ENCODE measurements at places on chromosomes 7 and 10.

- DNase-seq, result no peak
Observed at GRCh38 chr10:124603376-124604213, 140.6 kb downstream of the FAM53B start.

GRCh38 chr7:78953726-78954363, 499.6 kb downstream of the MAGI2 start:
- no peak for DNase-seq

DNA sequence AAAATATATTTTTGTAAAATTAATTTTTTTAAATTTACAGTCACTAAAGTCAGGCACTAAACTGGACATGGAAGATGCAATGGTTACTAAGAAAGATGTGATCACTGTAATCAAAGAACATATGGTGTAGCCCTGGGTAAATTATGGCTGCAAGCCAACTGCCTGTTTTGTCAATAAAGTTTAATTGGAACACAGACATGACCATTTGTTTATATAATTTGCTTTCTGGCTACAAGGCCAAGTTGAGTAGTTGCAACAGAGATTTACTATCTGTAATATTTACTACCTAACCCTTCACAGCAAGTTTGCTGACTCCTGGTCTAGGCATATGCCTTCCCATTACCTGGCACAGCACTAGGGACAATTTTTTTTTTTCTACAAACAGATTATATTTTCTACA, 448.9 kb downstream of the ADRA2A start:
- DNase-seq, result no peak

- no peak for DNase-seq
Observed at GRCh38 chr7:132164558-132165125, 411.6 kb downstream of the PLXNA4 start.

DNA sequence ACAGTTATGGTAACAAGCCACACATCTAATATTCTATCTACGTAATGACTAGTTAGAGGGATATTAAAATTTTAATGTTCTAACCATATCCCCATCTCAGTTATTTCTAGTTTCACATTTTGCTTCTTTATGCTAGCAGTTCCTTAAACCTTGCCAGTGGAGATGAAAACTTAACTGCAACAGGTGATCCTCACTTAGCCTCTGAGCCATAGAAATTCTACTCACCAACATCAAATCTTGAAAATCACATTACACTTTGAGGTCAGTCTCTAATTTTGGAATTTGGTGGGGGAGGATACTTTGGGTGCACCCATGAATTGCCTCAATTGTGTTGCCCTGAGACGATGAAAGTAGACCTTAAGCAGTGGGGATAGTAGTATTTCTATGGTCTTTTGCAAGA, 256.4 kb downstream of the GATA3 start:
- no peak for DNase-seq

GRCh38 chr7:20293336-20293735, 37.4 kb upstream of the ITGB8 start:
- DNase-seq, result no peak

DNA sequence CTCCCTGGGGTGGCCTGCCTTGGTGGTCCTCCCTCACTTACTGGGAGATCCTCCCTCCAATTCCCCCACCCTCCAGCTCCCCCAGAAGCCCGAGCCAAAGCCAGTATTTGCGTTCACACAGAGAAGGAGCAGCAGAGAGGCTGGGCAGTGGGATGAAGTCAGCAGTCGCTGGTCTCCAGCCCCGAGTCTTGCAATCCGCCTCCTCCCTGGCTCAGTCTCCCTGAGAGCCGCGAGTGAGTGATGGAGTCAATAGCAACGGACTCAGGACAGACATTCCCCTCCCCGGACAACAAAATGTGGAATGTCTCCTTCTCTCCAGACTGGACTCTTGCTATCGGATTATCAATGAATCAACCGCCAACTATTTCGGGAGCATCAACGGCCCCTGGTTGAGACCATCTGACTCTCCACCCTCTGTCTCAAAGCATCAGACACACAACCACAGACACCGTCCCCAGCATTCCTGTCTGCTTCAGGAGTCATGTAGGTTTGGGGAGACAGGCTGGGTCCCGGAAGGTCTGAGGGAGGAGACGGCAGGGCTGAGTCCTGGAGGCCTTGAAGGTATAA, 178.4 kb downstream of the SH3PXD2A start:
- DNase-seq, result no peak

GRCh38 chr7:17094963-17095574, 203.4 kb upstream of the AHR start:
- DNase-seq, result no peak

GRCh38 chr7:47180516-47180826, 401.4 kb downstream of the TNS3 start:
- no peak for DNase-seq

GRCh38 chr10:34613491-34613890, 201.6 kb downstream of the PARD3 start:
- DNase-seq, result no peak

DNA sequence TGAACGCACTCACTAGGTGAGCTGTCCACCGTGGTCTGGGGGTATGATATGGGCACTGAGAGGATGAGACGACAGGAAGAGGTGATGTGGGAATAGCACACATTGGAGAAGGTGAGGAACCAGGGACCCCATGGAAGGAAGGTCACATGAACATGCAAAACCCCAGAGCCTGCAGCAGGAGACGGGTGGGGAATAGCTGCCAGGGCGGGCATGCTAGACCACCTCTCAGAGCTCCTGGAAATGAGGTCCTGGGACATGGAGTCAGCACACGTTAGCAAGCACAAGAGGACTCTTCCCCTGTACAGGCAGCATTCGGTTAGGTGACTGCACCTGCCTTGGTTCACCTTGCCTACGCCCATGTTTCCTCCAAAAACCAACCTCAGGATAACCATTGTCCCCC, 8.1 kb downstream of the FAM131B start:
- DNase-seq, result no peak

Measured in cortex of kidney (tissue), 1 donor.